ENCODE measurements at places on chromosomes 6 and 20. TPM values are rescaled to one million over a fixed set of nuclear protein-coding genes. Genes with fewer than 3 reads are reported as not detected.

HLA-DRA gene
- total RNA-seq = 0.41 TPM

COL9A3 gene
- 1.8 TPM for total RNA-seq

PLA2G7 gene
- 0.10 TPM for total RNA-seq

NHLRC1 gene
- total RNA-seq = 3.8 TPM

- DNase-seq = no peak
These were observed 168.4 kb downstream of the OR2B2 start for GRCh38 chr6:27743787-27744186.

DNA sequence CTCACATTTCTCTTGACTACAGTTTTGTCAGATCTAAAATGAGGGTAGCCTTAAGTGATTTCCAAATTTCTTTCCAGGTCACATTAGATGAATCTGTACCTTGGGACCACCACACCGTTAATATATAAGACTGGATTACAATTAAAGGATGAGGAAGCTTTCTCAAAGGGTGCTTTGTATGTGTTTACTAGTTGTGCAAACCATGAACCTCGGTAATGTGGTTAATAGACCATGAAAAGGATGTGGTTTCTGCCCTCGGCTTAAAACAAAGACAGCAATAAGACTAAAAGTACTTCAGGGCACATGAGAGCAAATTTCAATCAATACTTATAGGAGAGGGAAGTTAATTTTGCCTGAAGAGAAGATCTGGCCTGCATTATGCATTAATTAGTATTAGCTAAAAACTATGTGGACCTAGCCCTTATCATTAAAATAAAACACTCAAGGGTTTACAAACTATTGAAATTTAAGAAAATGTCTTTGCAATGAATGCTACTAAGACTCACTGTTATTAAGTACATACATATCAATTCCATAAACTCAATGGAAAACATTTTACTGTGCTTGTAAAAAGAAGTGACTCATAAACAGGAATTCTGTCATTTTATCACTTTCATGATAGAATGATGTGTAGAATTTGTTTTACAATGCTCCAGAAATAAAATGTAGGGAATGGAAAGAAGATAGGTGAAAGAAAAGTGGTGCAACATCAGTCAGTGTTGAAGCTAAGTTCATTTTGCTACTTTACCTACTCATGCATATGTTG is 936 bp upstream of the TMX4 start:
- DNase-seq = no peak

Measured in glomerular endothelial cell (primary cell).